NCI-H2107 (cell line): ENCODE measurements at places on chromosomes 7 and 10.

- no peak for DNase-seq
Measured at GRCh38 chr7:87058744-87059524, 520 bp downstream of the ELAPOR2 start.

DNA sequence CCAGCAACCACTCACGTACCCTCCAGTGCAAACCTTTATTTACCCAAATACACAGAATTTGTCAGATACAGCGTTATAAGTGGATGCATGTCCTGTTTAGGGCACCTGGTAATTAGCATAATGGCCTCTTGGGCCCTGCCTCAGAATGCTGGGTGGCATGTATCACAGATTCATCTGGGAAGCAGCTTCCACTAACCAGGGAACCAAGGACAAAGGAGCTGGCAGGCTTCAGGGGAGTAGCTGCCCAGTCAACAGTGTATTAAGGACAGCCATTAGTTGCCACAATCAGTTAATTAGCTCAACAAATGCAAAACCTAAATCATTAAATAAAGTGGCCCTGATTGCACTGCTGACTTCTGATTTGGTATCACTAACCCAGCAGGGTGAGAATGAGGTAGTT, 105.7 kb downstream of the RAPGEF5 start:
- DNase-seq: peak; percentile 6

DNA sequence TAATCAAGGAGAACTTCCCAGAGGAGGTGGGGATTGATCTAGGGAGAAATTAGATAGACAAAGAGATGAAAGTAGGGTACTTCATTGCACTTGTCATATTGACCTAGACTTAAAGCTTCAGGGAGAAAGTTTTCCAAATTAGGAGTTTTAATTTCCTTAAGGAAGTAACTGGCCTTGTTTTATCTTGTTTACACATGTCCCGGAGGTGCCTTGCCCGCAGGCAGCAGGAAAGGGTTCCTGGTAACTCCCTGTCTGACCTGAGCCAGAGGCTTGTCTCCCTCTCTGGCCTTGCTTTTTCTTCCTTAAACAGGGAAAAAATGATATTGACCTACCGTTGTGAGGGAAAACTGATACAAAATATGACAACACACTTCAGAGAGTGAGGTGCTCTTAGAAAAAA, 181.6 kb downstream of the EVX1 start:
- DNase-seq: no peak

DNA sequence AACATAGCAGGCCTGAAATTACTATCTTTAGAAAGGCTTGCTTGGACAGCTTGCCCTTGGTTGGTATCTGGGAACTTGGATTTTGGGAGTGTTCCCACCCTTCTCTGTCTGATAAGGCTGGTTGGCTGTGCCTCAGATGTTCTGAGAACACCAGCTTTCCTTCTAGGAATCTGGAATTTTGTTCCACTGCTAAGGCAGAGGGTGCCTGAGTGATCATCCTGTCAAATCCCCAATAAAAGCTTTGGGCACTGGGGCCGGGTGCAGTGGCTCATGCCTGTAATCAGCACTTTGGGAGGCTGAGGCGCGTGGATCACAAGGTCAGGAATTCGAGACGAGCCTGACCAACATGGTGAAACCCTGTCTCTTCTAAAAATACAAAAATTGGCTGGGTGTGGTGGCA, 5.0 kb downstream of the TRUB1 start:
- DNase-seq: no peak

- peak; percentile 0 for DNase-seq
Measured at GRCh38 chr10:17617031-17617911, at the start of gene HACD1. HACD1 (minus strand) TSS chr10:17617374; CDS start chr10:17617339, 35 bp downstream.

GRCh38 chr10:50561816-50562215, 61.9 kb downstream of the SGMS1 start:
- no peak for DNase-seq

DNA sequence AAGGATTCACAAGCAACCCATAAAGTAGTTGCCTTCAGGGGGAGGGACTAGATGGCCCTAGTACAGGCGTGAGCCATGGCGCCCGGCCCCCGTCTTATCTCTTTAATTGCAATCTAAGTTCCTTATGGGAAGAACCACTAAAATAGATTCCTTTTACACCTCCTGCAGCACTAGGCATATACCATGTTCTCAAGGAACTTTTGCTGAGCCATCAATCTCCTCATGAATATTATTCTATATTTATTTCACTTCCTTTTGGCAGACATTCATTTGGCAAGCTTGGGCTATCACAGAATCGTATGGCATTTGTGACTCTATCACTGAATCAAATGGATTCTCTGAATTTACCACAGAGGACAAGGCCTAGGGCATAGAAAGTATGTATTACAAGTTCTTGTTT, 14.8 kb upstream of the DNAJC12 start:
- DNase-seq: no peak

GRCh38 chr7:17325364-17325763, 26.9 kb downstream of the AHR start:
- DNase-seq: no peak

- DNase-seq: no peak
Measured at GRCh38 chr10:59096631-59097030, 79.8 kb upstream of the PHYHIPL start.
